ENCODE measurements at places on chromosomes 16 and 17.

- peak; percentile 41 for DNase-seq
Measured at GRCh38 chr17:51666971-51667705, 406.8 kb downstream of the UTP18 start.

- DNase-seq: no peak
Measured at GRCh38 chr17:55072898-55073297, 104.3 kb downstream of the STXBP4 start.

DNA sequence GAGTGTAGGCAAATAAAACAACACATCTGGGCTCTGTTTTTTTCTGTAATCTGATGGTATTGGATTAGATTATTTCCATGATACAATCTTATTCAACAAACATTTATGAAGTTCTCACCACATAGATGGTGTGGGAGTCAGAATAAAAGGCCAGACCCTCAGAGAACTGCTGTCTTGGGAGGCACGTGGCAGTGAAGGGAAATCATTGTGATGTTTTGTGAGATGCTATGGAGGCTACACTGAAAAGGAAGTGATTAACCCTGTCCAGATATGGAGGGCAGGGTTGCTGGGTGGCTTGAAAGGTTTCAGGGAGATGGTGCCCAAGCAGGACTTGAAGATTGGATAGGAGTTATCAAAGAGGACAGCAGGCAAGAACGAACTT lies 35.6 kb downstream of the DHRS7B start:
- DNase-seq: no peak

- peak; percentile 55 for DNase-seq
Measured at GRCh38 chr17:82273327-82274133, at the start of gene CSNK1D. Gene CSNK1D (minus strand): TSS chr17:82273700. CDS start chr17:82273381, 319 bp downstream.

GRCh38 chr17:67585077-67585602 lies 132.6 kb upstream of the NOL11 start:
- peak; percentile 67 for DNase-seq

GRCh38 chr17:14341866-14342265 lies 41.0 kb downstream of the HS3ST3B1 start:
- no peak for DNase-seq

Data from bronchial epithelial cell (primary cell).